ENCODE measurements at places on chromosomes 4 and X.

- DNase-seq, result no peak
These were observed 59.3 kb downstream of the MAML3 start for GRCh38 chr4:140094438-140095420.

GRCh38 chr4:3849140-3849539, 83.0 kb downstream of the ADRA2C start:
- no peak for DNase-seq

- DNase-seq, result no peak
These were observed 1607.4 kb downstream of the C4orf33 start for GRCh38 chr4:130703211-130703935.

GRCh38 chr4:89922848-89923416, 28.3 kb downstream of the MMRN1 start:
- DNase-seq, result no peak
